ENCODE measurements at places on chromosomes 2 and 18.

DNA sequence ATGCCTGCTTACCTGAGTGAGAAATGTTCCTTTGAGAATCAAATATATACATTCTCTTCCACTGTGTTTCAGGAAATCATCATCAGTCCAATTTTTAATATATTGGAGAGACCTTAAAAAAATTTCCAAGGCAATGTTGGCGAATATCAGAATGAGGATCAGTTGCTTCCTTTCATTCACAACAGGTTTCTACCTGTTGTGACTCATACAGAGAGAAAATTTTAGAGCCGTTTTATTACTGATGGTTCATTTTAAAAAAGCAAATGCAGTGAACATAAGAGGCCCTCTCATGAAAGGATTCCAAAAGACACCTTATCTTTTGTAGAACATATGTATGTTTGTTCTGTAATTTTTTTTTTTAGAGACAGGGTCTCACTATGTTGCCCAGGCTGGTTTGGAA is 42.0 kb downstream of the TTC39C start:
- DNase-seq = no peak

DNA sequence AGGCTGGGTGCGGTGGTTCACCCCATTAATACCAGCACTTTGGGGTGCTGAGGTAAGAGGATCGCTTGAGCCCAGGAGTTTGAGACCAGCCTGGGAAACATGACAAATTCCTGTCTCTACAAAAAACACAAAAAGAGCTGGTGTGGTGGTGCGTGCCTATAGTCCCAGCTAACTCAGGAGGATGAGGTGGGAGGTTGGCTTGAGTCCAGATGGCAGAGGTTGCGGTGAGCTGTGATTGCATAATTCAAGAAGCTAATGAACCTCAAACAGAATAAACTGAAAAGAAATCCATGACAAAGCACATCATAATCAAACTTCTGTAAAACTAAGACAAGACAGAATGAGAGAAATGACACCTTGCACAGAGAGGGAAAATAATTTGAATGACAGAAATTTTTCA is 54.8 kb downstream of the SEMA4F start:
- DNase-seq = no peak

- no peak for DNase-seq
Observed at GRCh38 chr2:189854940-189855339, 70.7 kb downstream of the PMS1 start.

- no peak for DNase-seq
Observed at GRCh38 chr2:58913082-58913726, 672.1 kb upstream of the FANCL start.

GRCh38 chr2:169129703-169130243 is 60.4 kb downstream of the DHRS9 start:
- DNase-seq = no peak

- DNase-seq = no peak
Observed at GRCh38 chr18:67425672-67426071, 90.8 kb downstream of the DSEL start.

DNA sequence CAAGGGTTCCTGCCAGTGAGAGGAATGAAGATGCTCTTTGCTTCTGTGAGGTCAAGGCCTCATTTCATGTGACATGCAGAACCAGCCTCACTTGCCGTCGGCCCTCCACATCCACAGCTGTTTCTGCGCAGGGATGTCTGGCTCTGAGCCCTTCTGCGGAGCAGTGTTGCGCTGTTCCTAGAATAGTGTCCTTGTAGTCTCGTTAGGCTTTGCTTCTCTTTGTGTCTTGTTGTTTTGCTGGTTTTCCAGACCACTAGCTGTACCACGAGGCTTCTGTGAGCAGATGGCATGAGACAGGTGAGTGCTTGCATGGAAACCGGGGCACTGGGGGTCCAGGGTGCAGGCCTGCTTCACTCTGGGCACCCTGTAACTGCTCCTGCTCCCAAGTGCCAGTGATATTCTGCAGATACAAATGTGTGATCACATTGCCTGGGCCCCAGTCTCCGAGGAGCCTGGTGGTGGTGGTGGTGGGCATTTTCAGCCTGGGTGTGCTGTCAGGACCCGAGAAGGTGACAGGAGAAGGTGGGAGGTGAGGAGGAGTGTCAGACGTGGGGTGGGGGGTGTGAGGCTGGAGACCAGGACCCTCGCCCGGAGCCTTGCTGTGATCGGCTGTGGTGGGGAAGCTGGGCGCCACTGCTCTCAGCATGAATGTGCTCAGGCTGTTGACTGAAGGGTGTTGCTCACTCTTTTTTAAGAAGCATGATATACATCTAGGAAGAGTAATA is 34.3 kb downstream of the LDLRAD4 start:
- DNase-seq = no peak

DNA sequence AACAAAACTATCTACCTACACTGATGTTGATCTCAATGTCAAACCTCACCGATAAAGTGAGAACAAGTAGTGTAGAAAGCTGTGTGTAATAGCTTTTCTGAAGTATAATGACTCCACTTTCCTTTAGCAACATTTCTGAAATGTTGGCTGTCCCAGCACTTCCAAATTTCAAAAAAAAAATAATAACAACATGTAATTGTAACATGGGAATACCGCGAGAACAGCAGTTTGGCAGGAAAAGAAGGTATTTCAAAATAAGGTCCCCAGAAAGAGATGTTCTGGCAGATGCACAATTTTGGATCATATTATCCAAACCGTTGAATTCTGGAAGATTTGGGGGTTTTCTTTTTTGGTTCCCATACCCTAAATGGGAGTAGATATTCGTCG is 352.0 kb downstream of the ARHGAP15 start:
- no peak for DNase-seq

GRCh38 chr2:241984658-241985057 is 115.1 kb downstream of the RTP5 start:
- DNase-seq = no peak

- no peak for DNase-seq
Observed at GRCh38 chr2:45134014-45134413, 124.8 kb upstream of the SIX2 start.

DNA sequence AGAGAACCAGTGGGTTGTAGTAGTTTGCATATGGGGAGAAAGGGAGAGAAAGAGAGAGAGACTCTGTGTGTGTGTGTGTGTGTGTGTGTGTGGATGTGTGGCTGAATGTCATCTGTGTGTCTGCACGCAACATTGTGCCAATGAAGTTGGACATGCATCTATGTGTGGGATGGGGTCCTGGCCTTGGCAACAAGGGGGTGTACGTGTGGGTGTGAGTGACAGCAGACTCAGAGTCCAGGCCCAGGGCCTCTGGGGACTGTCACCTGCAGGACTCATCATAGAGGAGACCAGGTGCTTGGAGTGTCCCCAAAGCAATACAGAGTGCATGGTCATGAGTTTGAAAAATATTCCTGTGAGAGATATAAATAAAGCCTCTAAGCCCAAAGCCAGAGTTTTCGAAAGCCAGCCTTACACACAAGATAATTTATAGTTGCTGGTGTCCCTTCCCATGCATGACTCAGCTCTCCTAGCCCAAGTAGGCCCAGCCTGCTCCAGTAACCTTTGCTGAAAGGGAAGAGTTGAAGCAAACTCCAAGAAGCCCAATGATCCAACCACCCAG is 59.9 kb downstream of the TNP1 start:
- no peak for DNase-seq

GRCh38 chr2:135743860-135744259 is 2.2 kb downstream of the UBXN4 start:
- no peak for DNase-seq

All from stimulated activated CD4-positive, alpha-beta T cell treated with anti-CD3 and anti-CD28 coated beads, Interleukin-2, amount 100 ng/mL, for 48 hours (primary cell).